Right atrium auricular region (tissue), 2 donors: ENCODE measurements at places on chromosomes 16 and 17. TPM values are rescaled to one million over a fixed set of nuclear protein-coding genes. Genes with fewer than 3 reads are reported as not detected.

Gene MED31
- 8.2 TPM for total RNA-seq

Gene CNTNAP4
- total RNA-seq = not detected

DNA sequence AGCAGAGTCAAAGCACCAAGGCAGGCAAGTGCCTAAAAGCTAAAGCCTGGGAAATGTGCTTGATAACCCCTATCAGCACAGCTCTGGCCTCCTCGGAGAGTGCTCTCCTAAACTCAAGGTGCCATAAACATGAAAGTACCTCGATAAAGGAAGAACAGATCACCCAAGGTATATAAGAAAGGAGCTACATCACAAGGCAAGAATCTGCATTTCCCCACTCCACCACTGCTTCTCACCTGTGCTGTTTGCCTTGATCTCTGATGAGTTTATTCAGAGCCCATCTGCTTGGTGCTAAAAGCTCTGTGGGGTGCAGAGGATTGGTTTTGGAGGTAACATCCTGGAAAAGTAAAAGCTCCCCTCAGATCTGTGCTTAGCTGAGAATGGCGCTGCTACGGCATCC is 449.5 kb upstream of the CDH5 start:
- no peaks in the 10 kb centered on the region for H3K36me3 ChIP-seq
- H3K27ac ChIP-seq = no peak overlapping the region
- H3K4me1 ChIP-seq = no peaks in the 10 kb centered on the region

GRCh38 chr16:69613378-69614154 is 47.8 kb downstream of the NFAT5 start:
- H3K4me3 ChIP-seq = no peak overlapping the region
- no peaks in the 10 kb centered on the region for H3K27me3 ChIP-seq
- DNase-seq = no peak
- no peaks in the 10 kb centered on the region for H3K36me3 ChIP-seq
- no peaks in the 10 kb centered on the region for H3K4me1 ChIP-seq
- H3K27ac ChIP-seq = peak overlapping the region; percentile 39

DNA sequence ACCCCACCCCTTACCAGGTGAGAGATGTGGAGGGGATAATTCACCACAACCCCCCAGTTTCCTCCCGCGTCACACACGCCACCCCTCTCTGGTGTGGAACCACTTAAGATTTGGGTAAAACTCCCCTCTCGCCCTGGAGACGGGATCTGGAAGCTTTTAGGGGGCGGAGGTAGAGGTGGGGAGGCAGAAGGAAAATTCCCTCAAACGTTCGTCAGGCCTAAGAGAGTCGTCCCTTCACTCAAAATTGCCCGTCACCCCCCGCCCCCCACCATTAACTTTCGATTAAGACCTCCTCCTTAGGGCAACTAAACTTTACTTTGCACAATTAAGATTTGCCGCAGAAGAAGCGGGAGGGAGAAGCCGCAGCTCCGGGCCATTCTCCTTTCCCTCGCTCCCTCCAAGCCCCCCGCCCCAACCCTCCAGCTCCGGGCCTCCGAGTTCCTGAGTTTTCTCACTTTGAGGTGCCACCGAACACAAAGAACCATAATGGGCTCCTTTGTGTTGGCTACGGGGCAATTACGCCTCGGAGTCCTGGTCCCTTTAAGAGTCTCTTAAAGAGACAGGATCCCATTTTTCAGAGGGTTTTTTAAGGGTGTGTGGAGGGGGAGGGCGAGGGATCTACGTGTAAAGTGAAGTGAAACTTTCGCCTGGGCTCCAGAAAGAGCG is 985 bp upstream of the FZD2 start:
- no peaks in the 10 kb centered on the region for H3K36me3 ChIP-seq
- H3K27me3 ChIP-seq = no peaks in the 10 kb centered on the region
- no peak for DNase-seq

- DNase-seq = no peak
- no peaks in the 10 kb centered on the region for H3K27me3 ChIP-seq
- H3K4me1 ChIP-seq = peaks cover 41% of the 10 kb centered on the region
- H3K27ac ChIP-seq = peak overlapping the region; percentile 66
Measured at GRCh38 chr16:68297908-68298307, 12.8 kb downstream of the SLC7A6OS start.
